ENCODE measurements at places on chromosomes 3 and 15.

- no peak for DNase-seq
Measured at GRCh38 chr3:36303286-36303685, 77.0 kb upstream of the STAC start.

DNA sequence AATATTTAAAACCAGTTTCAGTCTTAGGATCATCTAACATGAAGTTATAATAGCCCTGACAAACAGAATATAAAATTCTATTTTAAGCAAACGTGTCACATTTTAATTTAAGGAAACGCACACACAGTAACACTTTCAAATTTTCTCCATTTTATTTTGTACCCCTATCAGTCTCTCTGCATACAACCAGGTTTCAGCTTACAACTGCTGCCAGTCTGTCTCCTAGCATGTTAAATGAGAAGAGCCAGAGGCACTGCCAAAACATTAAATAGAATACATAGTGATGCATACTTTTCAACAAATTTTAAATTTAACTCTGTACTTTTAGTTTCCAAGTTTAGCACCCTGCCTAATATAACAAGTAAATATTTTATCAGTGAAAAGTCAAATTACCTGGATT is 60.8 kb downstream of the UACA start:
- DNase-seq = no peak

DNA sequence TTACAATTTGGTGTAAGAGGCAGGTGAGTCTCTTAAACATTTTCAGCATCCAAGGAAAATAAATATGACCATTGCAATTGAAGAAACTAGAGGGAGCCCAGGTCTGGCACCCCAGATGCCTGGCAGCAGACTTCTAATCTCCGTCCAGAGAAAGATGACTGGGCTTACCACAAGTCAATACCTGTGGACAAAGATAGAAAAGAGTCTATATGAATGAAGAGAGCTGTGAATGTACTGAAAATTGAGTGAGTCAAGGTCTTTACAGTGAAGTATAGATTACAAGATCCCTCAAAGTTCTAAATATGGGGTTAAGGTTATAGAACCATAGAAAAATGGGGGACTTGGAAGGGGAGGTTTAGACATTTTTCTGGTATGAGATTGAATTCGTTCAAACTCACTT is 827.4 kb upstream of the NR2F2 start:
- no peak for DNase-seq

DNA sequence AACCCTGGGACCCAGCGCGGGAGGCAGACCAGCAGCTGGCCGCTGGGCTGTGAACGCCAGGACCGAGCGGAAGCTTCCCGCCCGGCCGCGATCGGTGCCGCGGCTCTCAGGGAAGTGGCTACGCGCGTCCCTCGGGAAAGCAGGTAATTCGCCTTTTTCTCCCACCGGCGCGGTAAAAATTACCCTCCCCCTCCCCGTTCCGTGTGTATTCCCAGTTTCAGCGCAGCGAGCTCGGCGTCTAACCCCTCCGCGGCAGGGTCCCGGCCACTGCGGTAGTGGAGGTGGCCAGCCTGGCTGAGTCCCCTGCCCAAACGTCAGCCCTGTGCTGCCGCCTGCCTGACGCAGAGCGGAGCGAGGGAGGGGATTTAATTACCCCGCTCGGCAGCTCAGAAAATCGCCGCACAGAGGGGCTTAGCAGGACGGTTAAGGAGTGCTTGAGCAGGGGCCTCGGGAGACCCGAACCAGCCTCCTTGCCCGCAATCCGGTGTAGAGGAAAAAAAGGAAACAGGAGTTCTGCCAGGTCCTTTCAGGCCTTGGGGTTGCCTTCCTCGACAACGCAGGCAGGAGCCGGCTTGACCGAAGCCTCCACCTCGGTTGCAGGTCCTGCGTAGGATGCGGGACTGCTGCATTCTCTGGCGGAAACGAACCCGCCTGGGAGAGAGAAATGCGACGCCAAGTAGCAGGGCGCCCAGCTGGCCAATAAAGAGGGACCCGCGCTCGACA is 2.9 kb downstream of the GATA2 start:
- DNase-seq = no peak

DNA sequence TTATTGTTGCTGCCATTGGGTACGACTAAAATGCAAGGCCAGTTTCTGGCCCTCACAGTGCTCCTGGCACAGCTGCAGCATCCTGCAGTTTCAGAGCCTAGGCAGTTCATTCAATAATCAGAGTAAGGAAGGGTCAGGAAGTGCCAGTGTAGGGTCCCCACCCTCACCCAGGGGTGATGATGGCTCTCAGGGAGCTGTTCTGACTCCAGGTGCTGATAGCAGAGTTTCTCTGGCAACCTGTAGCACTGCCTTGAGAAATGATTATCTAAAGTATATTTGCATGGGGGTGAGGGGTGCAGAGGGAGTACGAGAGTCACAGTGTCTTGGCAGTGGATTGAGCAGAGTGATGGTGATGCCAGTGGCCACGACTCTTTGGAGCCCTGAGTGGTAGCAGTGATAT is 15.5 kb upstream of the IL16 start:
- DNase-seq = no peak

All from activated naive CD4-positive, alpha-beta T cell (primary cell).